ENCODE measurements at places on chromosomes 5 and 9.

GRCh38 chr5:132213666-132214065 lies 14.0 kb downstream of the P4HA2 start:
- H3K4me1 ChIP-seq, result no peaks in the 10 kb centered on the region
- no peak overlapping the region for H3K27ac ChIP-seq
- DNase-seq, result no peak
- no peaks in the 10 kb centered on the region for H3K27me3 ChIP-seq
- no peak overlapping the region for H3K4me3 ChIP-seq

DNA sequence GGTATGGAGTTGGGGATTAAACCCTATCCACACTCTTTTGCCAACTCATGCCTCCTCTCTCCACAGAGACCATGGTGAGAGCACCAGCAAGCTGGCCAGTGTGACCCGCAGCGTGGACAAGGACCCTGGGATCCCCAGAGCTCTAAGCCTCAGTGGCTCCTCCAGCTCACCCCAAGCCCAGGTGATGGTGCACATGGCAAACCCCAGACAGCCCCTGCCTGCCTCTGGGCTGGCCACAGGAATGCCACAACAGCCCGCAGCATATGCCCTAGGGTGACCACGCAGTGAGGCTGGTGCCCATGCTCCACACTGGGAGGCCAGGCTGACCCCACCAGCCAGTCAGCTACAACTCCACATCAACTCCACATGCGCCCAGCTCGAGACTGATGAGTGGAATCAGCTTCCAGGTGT lies 11.5 kb upstream of the CARD19 start:
- DNase-seq, result no peak
- H3K27me3 ChIP-seq, result no peaks in the 10 kb centered on the region
- no peak overlapping the region for H3K4me3 ChIP-seq
- no peaks in the 10 kb centered on the region for H3K36me3 ChIP-seq
- no peak overlapping the region for H3K27ac ChIP-seq

GRCh38 chr5:132102101-132102701 lies 28.6 kb downstream of the CSF2 start:
- no peak overlapping the region for H3K27ac ChIP-seq
- no peak for DNase-seq
- no peaks in the 10 kb centered on the region for H3K27me3 ChIP-seq

GRCh38 chr9:98124637-98125426 lies 5.8 kb upstream of the TRIM14 start:
- no peak for DNase-seq
- no peaks in the 10 kb centered on the region for H3K4me1 ChIP-seq
- no peak overlapping the region for H3K4me3 ChIP-seq

DNA sequence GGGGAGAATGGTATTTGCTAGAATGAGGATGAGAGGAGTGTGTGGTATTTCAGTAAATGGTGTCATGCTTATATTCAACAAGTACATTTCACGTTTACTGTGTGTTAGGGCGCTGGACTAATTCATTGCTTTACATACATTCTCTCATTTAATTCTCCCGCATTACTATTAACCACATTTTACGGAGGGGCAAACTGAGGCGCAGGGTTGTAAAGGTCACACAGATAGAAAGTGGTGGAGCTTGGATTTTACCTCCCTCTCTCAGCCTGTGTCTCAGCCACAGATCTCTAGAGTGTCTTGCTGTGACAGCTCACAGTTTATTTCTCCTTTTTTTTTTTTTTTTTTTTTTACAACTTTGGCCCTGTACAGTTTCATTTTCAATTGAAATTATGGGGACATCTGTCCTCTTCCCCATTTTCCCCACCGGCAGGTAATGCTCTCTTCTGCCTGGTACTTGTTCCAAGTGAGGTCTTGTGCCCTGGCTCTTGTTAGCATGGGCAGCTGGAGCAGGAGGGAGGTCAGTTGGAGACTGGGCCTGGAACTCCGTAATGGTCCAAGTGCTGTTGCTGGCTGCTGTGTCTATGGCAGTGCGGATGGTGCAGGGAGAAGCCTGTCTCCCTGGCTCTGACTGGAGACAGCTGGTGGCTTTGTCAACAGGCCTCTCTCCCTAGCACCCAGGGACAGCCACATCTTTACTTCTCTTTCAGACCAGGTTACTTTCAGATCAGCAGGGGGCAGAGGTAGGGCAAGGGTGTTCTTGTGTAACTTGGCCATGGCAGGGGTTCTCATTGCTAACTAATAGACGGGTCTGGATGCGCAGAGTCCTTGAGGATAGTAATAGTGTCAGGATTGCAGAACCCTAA lies 20.5 kb upstream of the NDST1 start:
- H3K36me3 ChIP-seq, result no peaks in the 10 kb centered on the region
- H3K27me3 ChIP-seq, result no peaks in the 10 kb centered on the region
- H3K27ac ChIP-seq, result peak overlapping the region; percentile 99
- DNase-seq, result peak; percentile 36

Measured in cardiac muscle cell (in vitro differentiated cells and primary cell).